ENCODE measurements at places on chromosomes 2 and 18. TPM values are rescaled to one million over a fixed set of nuclear protein-coding genes. Genes with fewer than 3 reads are reported as not detected.

GRCh38 chr2:177165061-177165583, 47.5 kb upstream of the HNRNPA3 start:
- DNase-seq = peak; percentile 85

PXDN gene
- 7.0 TPM for total RNA-seq

- no peak for DNase-seq
These were observed 47.5 kb downstream of the MRPS5 start for GRCh38 chr2:95073856-95074662.

DNA sequence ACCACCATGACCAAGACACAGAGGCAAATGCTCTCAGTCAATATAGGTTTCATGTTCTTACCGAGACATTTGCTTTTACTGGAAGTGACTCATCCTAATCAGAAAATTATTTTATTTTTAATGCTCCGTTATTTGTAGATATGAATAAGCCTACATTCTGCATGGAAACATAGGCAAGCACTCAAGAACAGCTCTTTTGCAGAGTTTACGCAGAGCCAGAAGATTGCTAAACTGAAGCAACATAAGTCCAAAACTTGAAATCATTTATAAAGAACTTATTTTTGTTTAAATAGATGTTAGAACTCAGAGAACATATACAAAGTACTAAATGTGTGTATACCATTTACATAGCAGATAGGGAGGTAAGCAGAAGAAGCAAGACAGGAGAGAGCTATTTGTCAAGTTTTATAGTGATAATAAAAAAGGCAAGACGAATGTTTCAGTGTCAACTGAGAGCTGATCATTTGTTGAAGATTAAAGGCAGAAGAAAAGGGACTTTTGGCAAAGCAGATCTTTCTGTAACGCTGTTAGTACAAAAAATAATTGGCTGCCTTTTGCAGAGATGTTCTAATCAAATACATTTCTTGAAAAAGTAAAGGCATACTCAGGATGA, 12.4 kb upstream of the PPP1R1C start:
- no peak for DNase-seq

DNA sequence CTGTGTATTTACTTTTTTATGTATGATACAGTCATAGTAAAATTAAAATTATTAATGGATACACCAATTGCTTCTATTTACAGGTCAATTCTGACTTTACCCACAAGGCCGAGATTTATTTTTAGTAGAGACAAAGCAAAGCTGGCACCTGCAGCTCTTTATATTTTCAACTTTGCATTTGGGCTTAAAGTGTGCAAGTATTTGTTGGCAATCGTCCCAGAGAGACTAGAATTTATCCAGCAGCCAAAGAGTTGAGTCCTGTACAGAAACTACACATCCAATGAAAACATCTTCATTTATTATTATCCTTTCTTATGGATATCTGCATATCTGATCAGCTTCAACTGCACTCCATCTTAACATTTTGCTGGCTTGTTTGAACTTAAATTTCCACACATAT, 485.6 kb downstream of the SOX11 start:
- DNase-seq = no peak

DNA sequence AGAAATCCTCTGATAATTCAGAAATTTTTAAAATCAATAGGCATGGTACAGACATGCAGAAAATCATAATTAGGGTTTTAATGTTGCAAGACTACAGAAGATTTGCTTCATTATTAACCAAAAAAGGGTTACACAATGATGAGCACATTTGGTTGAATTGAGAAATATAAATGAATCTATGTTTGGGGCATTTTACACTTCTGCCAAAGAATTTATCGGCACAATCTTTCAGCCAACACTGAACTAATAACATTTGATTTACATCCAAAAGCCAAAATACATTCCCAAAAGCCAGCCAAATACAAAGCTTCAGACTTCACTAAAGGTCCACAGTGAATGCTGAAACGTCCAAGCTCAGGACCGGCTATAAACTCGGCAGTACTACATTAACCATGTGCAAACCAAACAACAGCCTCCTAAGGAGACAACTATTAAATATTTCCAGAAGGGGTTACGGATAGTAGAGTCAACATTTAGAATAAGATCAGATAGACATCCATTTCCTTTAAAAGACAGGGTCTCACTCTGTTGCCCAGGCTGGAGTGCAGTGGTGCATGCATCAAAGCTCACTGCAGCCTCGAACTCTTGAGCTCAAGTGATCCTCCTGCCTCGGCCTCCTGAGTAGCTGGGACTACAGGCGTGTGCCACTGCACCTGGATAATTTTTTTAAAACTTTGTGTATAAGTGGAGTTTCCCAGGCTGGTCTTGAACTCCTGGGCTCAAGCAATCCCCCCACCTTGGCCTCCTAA, 29.4 kb downstream of the SPRED2 start:
- DNase-seq = no peak

DCDC2C gene
- total RNA-seq = 1.0 TPM

- no peak for DNase-seq
These were observed 43.5 kb upstream of the ELAC1 start for GRCh38 chr18:50924372-50924771.

- DNase-seq = no peak
These were observed 229.0 kb upstream of the ZNF804A start for GRCh38 chr2:184369307-184369706.

DNA sequence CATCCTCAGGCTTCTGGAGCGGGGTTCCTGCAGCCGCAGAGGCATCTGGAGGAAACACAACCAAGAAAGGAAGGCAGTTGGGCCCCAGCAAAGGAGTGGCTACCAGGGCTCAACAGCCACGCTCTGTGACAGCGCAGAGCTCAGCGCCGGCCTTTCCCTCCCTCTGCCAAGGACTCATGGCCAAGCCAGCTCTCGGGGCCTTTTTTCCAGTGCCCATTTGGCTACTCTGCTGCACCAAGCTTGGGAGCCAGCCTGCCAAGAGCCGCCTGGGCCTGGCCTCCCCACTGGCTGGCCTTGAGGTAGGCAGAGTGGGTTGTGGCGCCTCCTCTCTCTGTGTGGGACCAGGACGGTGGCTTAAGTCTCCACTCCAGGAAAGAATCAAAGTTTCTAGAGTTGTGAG, 7.2 kb upstream of the CCDC74A start:
- peak; percentile 66 for DNase-seq

DNA sequence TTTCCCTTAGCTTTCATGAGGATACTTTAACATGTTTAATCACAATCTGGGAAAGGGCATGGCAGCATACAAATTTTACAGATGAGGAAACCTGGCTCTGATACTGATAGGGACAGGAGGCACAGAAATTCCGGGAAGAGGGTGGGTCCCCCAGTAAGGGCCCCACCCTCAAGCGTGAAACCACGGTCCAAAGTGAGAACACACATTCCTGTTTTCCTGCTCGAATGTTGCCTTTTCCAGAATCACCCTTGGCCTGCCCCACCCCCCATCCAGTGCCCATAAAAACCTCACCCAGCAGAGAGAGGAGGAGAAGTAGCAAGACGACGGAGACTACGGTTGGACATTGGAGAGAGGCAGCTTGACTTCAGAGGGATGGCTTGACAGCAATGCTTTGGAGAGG, 98.2 kb downstream of the HIBCH start:
- no peak for DNase-seq

RAX gene
- 0.18 TPM for total RNA-seq

VWC2L gene
- not detected for total RNA-seq

PLGLB2 gene
- 0.57 TPM for total RNA-seq

DNA sequence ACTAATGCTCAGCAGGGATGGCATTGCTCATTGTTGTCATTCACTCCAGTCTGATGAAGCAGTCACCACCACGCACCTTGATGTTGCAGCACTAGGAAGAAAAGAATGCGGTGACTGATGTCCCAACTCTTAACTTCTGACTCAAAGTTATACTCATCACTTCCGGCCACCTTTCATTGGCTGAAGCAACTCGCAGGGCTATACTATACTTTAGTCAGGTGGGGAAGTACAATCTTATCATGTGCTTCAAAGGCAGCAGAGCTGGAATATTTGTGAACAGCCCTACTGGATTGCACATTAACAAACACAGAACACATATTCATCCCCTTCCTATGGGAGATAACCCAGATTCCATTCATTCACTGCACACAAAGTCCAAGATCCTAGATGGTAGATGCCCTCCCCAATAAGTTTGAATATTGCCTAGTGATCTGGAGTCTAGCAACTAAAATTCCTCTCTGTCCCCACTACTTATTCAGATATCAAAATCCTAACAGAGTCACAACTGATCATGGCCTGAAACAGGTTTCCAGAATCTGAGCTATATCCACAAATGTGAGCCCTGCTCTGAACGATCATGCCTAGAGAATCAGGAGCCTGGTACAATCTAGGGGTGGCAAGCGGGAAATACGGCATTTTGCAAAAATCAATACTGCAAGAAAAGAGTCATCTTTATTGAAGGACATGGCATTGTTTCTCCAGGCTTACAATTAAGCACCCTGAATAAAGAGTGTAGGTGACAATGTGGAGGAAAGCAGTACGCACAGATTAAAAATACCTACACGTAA, 3.4 kb upstream of the SPATS2L start:
- DNase-seq = no peak

LINC00305 gene
- not detected for total RNA-seq

- DNase-seq = no peak
These were observed 497.7 kb upstream of the LRATD1 start for GRCh38 chr2:14134771-14135170.

All from suprapubic skin (tissue), 4 donors.